Ureter (tissue), 1 donor: ENCODE measurements at places on chromosomes 1 and 21. TPM values are rescaled to one million over a fixed set of nuclear protein-coding genes. Genes with fewer than 3 reads are reported as not detected.

- no peak for DNase-seq
Measured at GRCh38 chr1:88802950-88803349, 88.4 kb downstream of the GTF2B start.

DNA sequence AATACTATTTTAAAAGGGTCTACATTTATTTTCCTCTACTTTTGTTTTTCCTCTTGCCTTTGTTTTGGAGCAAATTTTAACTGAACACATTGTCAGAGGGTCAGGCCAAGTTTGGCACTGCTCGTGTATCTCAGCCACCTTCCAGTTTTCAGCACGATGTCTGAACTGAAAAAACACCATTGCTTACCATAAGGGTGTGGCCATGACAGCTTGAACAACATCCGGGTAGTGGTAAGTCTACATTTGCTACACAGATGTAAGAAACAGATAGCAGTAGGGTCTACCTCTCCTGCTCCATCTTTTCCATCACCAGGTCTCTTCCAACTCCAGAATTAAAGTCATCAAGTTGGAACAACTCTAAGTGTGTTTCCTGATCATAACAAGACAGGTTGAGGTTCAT lies 4.2 kb downstream of the HIVEP3 start:
- no peak for DNase-seq

GRCh38 chr1:27522432-27523336 lies 32.7 kb upstream of the WASF2 start:
- peak; percentile 85 for DNase-seq

DNA sequence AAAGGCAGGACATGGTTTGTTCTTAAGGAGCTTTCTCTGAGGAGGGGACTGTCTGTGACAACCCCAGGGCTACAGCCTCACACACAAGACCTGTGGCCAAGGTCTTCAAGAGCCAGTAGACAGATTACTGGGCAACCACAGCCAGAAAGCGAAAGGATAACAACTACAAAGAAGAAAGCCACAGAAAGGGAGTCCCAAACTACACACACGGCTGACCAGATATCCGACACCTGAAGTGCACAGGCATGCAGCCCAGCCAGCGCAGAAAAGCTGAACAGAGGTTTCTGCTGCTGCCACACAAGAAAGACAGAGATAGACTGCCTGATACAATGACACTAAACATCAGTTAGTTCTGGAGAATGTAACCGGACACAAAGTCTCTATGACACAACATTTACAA lies 21.4 kb upstream of the NADK start:
- DNase-seq = no peak

GRCh38 chr21:45119812-45120211 lies 45.4 kb downstream of the ADARB1 start:
- DNase-seq = no peak

DNA sequence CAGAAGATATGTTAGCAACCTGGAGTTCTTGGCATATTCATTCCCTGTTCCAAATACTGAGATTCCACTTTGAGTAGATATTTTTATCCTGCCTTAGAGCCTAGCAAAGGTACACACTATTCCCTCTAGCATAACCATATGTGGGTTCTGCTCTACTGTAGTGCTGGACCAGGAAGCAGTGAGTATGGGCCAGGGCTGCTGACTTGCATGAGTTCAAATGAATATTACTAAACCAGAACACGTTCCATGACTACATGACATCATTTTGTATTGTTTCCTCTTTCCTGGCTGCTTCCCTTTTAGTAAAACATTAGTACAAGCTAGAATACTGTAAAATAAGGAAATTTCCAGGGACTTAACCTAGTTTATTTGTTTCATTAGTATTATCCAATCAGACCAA lies 41.1 kb downstream of the TNFSF18 start:
- DNase-seq = no peak

DNA sequence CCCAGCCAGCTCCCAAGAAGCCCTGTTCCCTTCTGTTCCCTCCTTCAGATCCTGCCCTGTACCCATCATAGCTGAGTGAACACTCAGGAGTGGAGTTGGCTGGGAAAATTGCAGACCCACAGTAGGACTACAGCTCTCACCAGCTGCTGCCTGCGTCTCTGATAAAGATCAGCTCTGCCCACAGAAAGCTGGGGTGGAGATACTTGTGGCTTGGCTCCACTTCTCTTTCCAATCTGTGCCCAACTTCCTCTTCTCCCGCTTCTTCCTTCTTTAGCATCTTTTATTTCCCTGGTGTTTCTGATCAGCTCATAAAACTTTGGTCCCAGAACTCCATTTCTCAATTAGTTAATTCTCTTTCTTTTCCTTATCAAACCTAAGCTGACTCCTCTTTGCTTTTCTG lies 5.5 kb upstream of the CD1A start:
- no peak for DNase-seq

DNA sequence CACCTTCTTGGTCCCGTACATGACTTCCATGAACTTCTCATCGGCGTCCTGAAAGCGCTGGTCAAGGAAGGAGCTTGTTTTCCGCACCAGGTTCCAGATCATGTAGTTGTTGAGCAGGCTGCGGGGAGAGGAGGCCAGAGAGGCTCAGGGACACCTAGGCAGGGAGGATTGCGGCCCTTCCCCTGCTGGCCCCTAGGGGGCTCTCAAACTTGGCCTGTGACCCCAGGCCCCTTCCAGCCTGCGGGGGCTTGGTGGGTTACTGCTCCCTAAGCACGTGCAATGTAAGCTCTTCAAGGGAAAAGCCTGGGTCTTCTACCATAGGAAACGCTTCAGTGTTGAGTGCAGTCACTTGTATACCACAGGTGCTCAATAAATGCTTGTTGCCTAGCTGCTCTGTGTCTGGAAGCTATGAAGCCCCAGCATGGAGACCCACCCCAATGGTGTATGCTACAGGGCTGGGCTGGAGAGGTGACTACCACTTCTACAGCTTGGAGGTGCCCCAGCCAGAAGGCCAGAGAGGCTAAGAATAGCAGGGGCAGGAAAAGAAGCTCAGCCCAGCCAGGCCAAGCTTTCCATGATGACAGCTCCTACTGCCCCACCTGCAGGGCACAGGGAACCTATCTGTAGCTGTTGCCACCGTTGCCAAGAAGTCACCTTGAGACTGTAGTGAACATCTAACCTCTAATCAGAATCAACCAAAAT lies 45.1 kb downstream of the ECE1 start:
- DNase-seq = no peak

DNA sequence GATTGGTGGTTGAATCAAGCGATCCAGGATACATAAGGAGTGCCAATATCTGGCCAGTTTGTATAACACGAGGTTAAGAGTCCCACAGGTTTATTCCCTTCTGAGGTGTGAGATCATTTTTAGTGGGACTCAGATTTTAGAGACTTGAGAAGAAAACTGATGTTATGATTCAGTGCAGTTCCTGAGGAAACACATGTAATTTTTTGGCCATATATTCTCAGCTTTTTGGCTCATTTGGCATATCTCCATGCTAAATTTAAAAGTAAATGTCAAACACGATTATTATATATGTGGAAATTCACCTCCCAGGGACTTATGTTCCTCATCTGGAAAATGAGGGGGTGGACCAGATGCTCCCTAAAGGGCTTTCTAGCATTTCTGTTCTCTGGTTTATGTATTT lies 39.2 kb upstream of the SERBP1 start:
- DNase-seq = no peak

GRCh38 chr1:181676269-181676668 lies 193.0 kb downstream of the CACNA1E start:
- no peak for DNase-seq

- no peak for DNase-seq
Measured at GRCh38 chr1:55040083-55040932, 960 bp downstream of the PCSK9 start.

- DNase-seq = peak; percentile 48
Measured at GRCh38 chr1:207822124-207822601, 70.3 kb downstream of the CD46 start.

- DNase-seq = no peak
Measured at GRCh38 chr1:182406012-182406411, 5.5 kb upstream of the TEDDM1 start.

DNA sequence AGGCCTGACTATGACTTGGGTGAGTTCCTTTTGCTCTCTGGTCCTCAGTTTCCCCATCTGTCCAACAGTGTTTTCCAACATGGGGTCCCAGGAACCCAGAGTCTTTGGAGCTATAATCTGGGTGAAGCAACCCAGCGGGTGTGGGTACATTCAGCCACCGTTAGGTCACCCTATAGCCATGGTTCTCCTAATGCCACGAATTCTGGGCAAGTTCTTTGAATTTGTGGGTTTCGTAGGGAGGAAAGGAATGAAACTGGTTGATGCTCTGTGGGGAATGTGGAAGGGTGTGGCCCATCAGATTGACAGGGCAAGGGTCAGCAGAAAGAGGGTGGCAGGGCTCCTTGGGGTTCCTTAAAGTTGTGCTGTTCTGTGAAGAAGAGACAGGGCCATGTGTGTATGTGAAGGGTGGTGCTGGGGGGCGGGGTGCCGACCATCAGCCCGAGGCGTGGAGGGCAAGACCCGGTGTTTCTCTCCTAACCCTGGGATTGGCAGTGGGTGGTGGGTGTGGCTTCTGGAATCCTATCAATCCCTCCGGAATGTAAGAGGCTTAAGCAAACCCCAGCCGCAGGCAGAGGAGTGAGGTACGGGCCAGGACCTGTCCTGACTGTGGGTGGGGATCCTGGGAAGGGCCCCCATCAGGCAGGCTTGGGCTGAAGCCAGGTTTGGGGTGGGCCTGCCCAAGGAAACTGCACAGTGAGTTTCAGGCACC lies 35.5 kb upstream of the ZNF362 start:
- DNase-seq = peak; percentile 78

- no peak for DNase-seq
Measured at GRCh38 chr1:15103906-15104305, 49.6 kb upstream of the TMEM51 start.

GRCh38 chr1:164562061-164562460 lies 3.1 kb downstream of the PBX1 start:
- DNase-seq = no peak

GRCh38 chr1:90705956-90706355 lies 11.1 kb downstream of the BARHL2 start:
- no peak for DNase-seq

- no peak for DNase-seq
Measured at GRCh38 chr1:211598514-211598913, 19.6 kb upstream of the SLC30A1 start.

DNA sequence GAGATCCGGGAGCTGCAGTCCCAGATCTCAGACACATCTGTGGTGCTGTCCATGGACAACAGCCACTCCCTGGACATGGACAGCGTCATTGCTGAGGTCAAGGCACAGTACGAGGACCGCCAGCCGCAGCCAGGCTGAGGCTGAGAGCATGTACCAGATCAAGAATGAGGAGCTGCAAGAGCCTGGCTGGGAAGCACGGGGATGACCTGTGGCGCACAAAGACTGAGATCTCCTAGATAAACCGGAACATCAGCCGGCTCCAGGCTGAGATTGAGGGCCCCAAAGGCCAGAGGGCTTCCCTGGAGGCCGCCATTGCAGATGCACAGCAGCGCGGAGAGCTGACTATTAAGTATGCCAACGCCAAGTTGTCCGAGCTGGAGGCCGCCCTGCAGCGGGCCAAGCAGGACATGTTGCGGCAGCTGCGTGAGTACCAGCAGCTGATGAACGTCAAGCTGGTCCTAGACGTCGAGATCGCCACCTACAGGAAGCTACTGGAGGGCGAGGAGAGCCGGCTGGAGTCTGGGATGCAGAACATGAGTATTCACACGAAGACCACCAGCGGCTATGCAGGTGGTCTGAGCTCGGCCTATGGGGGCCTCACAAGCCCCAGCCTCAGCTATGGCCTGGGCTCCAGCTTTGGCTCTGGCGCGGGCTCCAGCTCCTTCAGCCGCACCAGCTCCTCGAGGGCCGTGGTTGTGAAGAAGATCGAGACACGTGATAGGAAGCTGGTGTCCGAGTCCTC lies 25.5 kb downstream of the ETV3L start:
- DNase-seq = peak; percentile 73

The TINAGL1 gene
- total RNA-seq = 218 TPM

The ODR4 gene
- total RNA-seq = 28.2 TPM

The CFAP74 gene
- 0.83 TPM for total RNA-seq

The SPRR1B gene
- 0.91 TPM for total RNA-seq

The SH3BGR gene
- 11.8 TPM for total RNA-seq

The DDI2 gene
- 92.0 TPM for total RNA-seq

The INTS7 gene
- total RNA-seq = 17.2 TPM

The ADCY10 gene
- 0.13 TPM for total RNA-seq

The BEND5 gene
- total RNA-seq = 8.3 TPM

The TRIM63 gene
- total RNA-seq = 0.49 TPM

The CD52 gene
- total RNA-seq = 9.8 TPM

The NOL9 gene
- 41.5 TPM for total RNA-seq

The SNIP1 gene
- total RNA-seq = 20.0 TPM
